ENCODE measurements at places on chromosomes 13 and 19.
A peak's percentile ranks its signal among the peaks of the same experiment; 100 is the strongest.

DNA sequence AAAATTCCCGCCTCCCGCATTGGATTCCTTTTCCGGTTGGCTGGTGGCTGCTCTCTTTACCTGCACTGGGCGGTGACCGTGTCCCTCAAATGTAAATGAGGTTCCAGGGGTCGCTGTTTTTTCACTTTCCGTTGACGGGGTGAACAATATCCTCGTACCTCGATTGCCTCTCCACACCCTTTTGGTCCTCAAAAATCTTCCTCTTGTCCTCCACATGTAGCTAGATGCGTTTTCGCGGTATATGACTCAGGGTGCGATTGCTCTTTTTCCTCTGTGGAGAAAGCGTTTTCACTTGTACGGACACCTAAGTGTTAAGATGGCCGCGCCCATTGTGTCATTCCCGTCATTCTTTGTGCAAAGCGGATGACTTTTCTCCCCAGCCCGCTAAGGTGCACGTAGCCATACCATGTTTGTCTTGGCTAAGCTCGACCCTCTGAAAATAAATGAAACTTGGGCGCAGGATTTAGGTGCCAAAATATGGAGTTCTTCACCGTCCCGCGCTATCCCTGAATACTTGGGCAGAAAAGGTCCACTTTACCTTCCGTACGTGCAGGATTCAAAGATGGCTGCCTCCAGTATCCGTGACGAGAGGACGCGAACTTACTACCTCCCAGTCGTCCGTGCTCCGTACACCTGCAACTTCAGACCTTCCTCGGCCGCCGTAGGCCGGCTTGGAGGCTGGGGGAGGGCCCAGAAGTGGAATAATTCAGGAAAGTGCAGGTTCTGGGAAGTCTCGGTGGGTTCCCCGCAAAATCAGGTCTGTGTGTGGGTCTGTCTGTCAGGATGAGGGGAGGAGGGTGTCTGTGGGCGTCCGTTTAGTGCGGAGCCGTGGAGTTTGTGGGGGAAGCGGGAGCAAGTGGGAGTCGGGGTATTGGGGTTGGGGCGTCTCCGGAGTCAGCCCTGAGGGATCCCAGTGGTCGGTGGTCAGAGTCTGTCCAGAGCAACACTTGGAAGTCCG lies at the start of gene ZNF613:
TSS of gene ZNF613 (plus strand) at position 689 of the 958 bp plus-strand sequence. CDS start 8,749 bp downstream, outside the sequence.
- peak; percentile 86 for DNase-seq

DNA sequence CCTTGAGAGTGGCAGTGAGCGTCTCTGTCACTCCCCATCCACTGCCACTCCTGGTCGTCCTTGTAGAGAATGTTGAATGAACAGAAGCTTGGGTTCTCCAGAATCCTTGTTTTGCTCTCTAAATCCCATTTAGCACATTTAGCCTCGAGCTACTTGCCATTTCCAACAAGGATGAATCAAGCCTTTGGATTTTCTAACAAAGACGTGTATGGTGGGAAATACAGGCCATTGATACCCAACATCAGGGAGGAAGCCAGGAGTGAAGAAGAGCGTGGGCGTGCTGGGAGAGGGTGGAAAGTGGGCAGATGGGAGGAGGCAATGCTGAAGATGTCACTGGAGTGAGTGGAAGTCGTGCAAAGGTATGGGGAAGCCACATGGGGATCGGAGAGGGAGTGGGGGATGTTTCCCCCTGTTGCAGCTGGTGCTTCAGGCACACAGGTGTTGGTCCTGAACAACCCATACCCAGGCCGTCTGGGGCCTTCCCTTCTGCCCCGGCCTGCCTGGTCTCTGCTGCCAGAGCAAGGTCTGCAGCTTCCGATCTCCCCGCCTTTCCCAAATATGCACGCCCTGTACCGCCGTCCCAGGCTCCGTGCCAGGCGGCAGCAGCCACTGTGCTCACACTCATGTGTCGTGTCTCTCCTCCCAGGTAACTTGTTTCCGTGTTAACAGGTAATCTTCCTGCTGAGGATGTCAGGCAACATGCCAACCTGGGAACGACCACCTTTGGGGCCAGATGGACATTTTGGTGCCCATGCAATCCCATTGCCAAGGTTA lies 48.7 kb downstream of the ZIC5 start:
- DNase-seq, result no peak

DNA sequence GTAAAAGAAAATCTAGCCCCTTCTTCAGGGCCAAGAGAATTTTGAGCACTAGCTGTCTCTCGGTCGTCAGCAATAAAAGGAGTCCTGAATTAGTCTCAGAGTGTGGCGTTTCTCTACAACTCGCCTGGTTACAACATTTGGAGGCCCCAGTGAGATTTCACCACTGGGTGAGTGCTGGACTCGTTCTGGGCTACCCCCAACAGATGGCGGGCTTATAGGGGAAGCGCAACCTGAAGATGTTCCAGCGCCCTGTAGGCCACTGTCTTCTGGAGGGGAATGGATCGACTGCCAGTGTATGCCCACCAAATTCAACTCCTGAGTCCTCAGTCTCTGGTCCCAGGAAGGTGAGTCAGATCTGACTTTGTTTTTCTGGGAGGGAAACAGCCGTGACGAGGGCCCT lies 11.7 kb upstream of the ZNF181 start:
- no peak for DNase-seq

DNA sequence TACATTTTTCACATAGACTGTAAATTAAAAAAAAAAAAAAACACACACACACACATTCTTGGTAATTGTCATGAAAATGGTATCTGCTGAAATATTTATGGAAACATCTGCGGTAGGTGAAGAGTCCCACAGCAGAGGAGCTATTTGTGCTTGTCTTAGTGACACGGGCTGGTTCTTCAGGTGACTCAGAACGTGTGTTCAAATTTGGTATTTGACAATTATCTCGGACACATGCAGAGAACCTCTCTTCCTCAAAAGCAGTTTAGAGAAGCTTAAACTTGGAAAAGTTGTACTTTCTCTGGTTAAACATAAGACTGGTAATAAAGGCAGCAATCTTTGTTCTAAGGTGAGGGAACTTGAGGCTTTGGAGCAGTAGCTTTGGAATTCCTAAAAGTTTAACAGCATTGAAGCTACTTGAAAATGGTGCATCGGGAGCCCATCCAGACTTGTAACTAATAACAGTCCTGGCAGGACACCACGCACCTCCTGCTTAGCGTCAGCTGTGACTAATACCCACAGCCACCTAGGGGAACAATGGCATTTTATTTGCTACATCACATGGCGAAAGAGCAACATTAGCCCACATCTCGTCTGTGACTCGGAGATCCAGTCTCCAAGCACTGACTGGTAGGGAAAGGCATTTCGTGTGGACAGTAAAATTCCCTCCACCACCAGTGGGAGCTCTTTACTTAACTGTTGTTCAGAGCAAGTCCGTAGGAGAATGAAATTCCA lies 1505.1 kb upstream of the SLC10A2 start:
- DNase-seq, result no peak

- no peak for DNase-seq
Observed at GRCh38 chr13:25224151-25224550, 52.1 kb upstream of the AMER2 start.

GRCh38 chr19:28667348-28667977 lies 545.5 kb downstream of the UQCRFS1 start:
- DNase-seq, result no peak

GRCh38 chr13:41765813-41766212 lies 195.1 kb downstream of the VWA8 start:
- DNase-seq, result no peak

GRCh38 chr19:14603990-14604387 lies 21.1 kb downstream of the CLEC17A start:
- no peak for DNase-seq

DNA sequence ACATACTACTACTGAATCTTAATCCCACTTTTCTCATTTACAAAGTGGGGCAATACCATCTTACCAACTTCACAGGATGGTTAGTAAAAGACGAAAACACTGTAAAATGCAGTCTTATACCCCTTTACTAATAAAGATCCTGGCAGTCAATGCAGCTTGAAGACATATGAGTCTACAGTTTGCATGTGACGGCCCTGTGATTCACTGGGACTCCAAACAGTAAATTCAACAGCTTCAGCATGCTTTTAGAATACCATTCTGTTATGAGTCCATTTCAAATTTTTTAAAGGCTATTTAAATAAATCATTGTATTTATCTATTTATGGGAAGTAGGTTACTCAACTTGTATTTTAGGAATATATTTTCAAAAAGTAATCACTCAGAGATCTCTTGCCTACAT lies 629.1 kb downstream of the LIG4 start:
- DNase-seq, result no peak

- no peak for DNase-seq
Observed at GRCh38 chr13:58500938-58501337, 869.4 kb downstream of the PCDH17 start.

DNA sequence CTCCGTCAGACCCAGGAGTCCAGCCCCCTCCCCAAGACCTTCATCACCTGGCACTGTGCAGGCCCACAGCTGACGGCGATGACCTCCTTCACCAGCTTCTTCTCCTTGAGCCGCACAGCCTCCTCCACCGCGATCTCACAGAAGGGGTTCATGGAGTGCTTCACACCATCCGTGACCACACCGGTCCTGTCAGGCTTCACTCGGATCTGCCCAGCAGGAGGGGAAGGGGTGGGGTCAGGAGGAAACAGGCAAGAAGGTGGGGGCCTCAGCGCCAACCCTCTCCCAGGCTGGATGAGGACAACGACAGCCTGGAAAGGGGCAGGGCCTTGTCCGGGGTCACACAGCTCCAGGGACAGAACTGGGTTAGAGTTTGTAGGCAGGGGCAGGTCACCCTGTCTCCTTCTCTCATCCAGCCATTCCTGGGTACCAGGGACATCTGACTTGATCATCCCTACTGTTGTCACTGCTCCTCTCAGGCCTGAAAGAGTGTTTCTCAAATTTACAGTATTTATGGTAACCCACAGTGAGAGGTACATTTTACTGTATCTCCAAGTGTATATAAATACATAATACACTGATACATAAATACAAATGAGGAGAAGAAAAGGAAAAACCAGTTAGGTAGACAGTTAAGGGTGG lies 12.0 kb downstream of the ETFB start:
- no peak for DNase-seq

GRCh38 chr19:35828692-35829301 lies 16.2 kb upstream of the PRODH2 start:
- DNase-seq, result no peak

- DNase-seq, result no peak
Observed at GRCh38 chr13:90926459-90926858, 421.0 kb upstream of the MIR17HG start.

DNA sequence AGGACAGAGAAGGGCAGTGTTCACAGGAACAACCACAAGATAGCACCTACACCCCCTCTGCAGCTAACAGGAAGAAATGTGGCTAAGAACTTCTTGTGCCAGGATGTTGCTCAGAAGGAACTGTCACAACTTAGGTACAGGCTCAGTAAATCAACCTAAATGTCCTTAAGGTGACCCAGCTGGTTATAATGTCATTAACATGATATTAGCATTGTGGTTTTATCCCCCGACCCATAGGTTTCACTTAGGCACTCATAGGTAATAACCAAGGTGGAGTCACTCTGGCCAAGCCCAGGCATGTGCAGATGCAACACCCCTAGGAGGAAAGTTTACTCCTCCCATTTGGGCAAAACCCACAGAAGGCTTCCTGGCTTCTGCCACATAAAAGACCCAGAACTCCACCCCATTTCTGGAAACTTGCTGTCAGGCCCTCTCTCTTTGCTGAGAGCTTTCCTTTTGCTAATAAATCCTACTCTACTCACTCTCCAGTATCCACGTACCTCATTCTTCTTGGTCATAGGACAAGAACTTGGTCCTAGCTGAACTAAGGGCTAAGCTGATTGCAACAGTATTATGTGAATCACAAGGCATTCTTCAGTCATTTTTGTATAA lies 951.3 kb downstream of the SLITRK5 start:
- DNase-seq, result no peak

- DNase-seq, result no peak
Observed at GRCh38 chr19:58387338-58388174, 487 bp downstream of the RPS5 start.

- no peak for DNase-seq
Observed at GRCh38 chr13:109938255-109938936, 152.0 kb upstream of the IRS2 start.

DNA sequence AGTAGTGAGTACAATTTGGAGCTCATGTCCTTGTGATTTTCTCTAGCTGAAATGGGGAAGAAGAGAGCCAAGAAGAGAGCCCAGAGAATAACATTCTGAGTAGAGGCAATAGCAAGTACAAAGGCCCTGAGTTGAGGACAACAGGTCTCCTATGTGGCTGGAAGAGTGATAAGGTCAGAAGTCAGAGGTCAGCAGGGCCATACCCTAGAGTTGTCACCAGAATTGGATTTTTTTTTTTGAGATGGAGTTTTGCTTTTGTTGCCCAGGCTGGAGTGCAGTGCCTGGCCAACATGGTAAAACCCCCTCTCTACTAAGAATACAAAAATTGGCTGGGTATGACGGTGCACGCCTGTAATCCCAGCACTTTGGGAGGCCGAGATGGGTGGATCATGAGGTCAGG lies 8.0 kb upstream of the TRIM28 start:
- DNase-seq, result no peak

- peak; percentile 66 for DNase-seq
Observed at GRCh38 chr19:42563352-42564210, 31.1 kb downstream of the CEACAM8 start.

- no peak for DNase-seq
Observed at GRCh38 chr19:40417643-40417981, 4.4 kb upstream of the PRX start.

DNA sequence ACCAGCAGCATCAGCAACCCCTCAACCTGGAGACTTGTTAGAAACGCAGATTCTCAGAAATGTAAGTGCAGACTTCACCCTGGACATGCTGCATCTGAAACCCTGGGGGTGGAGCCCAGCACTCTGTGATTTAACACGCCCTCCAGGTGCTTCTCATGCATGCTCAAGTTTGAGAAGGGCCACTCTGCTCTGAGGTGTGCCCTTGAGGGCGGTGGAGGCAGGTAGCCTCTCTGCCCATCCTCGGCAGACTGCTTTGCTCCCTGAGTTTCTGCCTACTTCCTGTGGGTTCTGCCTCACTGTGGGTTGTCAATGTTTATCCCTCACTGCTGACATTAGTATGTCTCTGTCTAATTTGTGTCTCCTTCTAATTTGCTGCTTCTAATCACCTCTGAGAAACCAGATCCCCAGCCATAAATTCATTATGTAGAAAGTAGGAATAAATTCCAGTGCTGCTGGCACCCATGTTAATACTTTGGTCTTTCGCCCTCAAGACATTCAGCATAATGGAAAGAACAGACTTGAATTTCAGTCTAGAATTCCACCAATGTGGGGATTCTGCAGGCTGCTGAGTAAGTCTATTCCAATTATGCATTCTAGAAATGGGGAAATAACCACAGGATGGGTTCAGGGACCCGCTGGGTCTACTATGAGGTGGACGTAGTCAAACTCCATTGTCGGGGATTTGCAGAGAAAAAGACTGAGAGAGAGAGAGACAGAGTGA lies 51.3 kb upstream of the CYSLTR2 start:
- no peak for DNase-seq

GRCh38 chr19:313988-314815 lies 23.0 kb upstream of the PLPP2 start:
- no peak for DNase-seq

- no peak for DNase-seq
Observed at GRCh38 chr13:110334256-110334655, 27.2 kb downstream of the COL4A2 start.

- no peak for DNase-seq
Observed at GRCh38 chr13:61908906-61909615, 493.4 kb upstream of the PCDH20 start.
